ENCODE measurements at places on chromosomes 5 and 9. TPM values are rescaled to one million over a fixed set of nuclear protein-coding genes. Genes with fewer than 3 reads are reported as not detected.

Gene ZCCHC7
- 14.6 TPM for total RNA-seq

- H3K27ac ChIP-seq: no peak overlapping the region
- H3K4me3 ChIP-seq: no peak overlapping the region
- H3K36me3 ChIP-seq: no peaks in the 10 kb centered on the region
These were observed 278.4 kb downstream of the EBF1 start for GRCh38 chr5:158821331-158821730.

- no peaks in the 10 kb centered on the region for H3K36me3 ChIP-seq
- no peak overlapping the region for H3K27ac ChIP-seq
- H3K27me3 ChIP-seq: no peaks in the 10 kb centered on the region
- no peaks in the 10 kb centered on the region for H3K4me1 ChIP-seq
- DNase-seq: peak; percentile 21
- no peak overlapping the region for H3K4me3 ChIP-seq
These were observed 123.6 kb downstream of the INVS start for GRCh38 chr9:100222674-100223073.

Gene PRDM9
- total RNA-seq: 0.56 TPM

Gene ZNF354C
- 7.7 TPM for total RNA-seq
